ENCODE measurements at places on chromosomes 3 and 15. TPM values are rescaled to one million over a fixed set of nuclear protein-coding genes. Genes with fewer than 3 reads are reported as not detected.
A peak's percentile ranks its signal among the peaks of the same experiment; 100 is the strongest.

GRCh38 chr15:82641129-82641798, 5.9 kb downstream of the CPEB1 start:
- DNase-seq: no peak

DNA sequence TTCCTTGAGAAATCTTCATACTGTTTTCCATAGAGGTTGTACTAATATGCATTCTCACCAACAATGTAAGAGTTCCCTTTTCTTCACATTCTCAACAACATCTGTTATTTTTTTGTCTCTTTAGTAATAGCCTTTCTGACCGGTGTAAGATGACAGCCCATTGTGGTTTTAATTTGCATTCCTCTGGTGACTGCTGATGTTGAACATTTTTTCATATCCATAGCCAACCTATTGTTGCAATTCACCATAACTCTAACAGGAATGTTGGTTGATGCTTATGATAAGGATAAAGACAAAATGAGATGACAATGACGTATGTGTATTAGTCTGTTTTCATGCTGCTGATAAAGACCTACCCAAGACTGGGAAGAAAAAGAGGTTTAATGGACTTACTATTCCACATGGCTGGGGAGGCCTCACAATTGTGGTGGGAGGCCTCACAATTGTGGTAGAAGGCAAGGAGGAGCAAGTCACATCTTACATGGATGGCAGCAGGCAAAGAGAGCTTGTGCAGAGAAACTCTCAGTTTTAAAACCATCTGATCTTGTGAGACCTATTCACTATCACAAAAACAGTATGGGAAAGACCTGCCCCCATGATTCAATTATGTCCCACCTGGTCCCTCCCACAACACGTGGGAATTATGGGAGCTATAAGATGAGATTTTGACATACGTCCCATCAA, 37.6 kb upstream of the RHCG start:
- DNase-seq: no peak

DNA sequence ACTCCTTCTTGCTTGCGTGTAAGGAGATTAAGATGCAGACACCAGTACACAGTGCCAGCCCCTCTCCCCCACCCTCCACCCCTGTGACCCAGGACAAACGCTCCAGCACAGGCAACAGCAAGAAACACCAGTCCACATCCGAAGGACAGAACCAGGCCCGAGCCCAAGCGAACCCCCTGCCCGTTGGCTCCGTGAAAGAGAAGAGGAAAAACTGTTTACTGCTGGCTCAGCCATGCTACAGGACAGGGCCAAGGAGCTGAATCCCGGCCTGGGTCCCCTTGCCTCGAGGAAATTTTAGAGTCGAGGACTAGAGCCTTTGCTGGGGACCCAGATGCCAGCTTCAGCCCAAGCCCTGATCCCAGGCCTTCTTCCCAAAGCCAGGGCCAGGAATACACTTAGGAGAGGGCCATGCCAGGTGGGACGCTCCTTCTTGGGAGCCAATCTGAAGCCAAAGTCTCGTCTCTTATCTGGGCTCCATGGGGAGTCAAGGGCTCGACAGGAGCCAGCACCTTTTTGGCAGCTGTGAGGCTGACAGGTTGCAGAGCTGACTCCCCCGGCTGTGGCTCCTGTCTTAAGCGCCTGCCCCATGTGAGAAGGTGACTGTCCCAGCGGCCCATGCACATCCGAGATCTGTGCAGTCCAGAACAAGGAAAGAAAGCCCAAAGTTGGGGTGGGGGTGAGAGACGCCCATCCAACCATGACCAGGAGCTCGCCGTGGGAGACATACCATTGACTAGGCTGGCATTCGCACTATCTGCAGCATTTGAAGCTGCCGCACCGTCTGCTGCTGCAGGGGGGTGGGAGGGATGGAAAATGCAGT, 63.8 kb upstream of the SEC13 start:
- DNase-seq: no peak

GRCh38 chr3:171393032-171393744, 67.0 kb downstream of the TNIK start:
- peak; percentile 89 for DNase-seq

DNA sequence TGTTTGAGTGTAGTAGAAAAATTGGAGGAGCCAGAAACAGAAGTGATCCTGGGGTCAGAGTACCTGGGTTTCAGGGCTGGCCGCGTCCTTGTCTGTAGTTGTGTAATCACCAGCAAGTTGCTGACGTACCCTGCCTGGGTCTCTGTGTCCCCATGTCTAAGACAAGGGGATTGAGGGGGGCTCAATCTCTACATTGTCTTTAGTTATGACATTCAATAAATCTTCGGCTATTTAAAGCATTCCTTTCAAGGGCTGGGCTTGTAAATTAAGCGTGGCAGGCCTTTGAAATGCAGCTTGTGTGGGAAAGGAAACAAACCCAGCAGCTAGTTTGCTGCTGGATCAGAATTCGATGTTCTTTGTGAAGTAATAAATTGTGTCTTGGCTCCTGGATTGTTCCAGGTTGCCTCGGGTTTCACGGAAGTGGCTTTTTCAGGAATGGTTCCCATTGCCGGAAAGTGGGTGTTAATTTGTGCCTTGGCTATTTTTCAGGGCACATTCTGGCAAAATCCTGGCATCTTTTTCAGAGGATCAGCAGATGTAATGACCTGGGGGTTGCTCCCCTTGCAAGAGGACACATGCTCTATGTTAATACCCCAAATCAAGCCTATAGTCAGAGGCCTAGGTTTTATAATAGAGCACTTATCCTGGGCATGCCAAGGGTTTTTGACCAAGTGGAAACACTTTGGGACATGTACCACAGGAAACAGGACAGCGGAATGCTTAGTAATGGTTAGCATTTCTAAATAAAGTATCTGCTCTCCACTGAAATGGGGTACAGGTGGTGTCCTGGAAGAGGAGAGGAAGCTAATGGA, 294.8 kb upstream of the NR2E3 start:
- DNase-seq: no peak

DNA sequence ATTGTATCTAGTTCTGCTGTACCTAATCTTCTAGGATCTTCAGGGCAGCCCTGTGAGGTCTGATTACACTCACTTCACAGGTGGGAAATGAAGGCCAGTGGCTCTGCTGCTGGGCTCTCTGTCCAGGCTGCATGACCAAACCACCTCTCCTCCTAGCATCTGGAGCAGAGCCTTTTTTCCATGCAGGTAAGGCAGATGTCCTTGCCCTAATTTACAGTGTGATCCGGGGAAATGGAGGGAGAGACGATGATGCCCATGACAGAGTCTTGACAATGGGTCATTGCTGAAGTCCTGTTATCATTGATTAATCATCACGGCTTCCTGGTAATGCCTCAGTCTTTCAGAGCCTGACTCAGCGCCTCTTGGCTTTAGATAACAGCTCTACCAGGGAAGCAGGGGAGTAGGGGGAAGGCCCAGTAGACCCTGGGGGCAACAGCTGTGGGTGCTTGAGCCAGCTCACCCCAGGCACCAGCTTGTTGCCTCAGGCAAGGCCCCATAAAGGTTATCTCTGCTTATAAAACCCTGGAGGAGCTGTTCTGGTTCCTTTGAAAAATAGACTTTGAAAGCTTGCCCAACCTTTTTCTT, 153.4 kb downstream of the GABRG3 start:
- DNase-seq: peak; percentile 74

KNG1 gene
- not detected for total RNA-seq

- peak; percentile 95 for DNase-seq
Measured at GRCh38 chr3:59426821-59427565, 377.2 kb upstream of the CFAP20DC start.

- DNase-seq: no peak
Measured at GRCh38 chr15:45573961-45574629, 13.1 kb upstream of the BLOC1S6 start.

DNA sequence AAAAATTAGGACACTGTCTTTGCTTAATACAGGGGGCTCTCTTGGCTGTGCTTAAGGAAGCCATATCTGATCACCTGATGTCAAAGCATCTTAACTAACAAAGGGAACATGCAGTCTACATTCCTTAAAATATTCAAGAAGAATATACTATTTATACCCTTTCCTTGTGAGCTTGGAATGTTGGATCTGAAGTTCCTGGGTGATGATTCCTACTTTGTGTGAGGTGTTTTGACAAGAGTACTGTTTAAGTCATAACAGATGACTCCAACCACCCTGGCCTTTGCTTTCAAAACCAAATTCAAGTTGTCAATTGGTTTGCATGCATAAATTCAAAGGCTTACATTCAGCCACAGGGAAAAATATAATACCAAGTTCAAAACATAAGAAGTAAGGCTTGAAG, 862.7 kb upstream of the SEMA6D start:
- no peak for DNase-seq

GRCh38 chr3:133734305-133734704, 11.9 kb upstream of the TF start:
- DNase-seq: no peak

DNA sequence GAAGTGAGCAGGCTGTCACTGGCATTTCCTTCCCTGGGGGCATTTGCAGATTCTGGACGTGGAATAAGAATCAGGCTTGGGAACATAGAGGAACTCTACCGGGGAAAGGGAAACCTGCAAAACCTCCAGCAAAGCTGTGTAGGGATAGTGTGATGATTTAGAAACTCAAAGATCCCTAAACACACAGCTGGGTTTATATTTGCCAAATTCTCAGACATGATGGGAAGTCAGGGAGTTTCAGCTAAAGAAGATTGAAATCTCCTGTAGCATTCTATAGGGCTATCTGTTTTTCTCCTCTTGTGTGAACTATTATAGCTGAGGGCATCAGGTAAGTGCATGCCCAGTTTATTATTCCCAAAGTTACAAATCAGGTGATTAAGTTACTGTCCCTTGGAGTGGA, 9.2 kb upstream of the CLEC3B start:
- no peak for DNase-seq

AADAC gene
- total RNA-seq: 0.77 TPM

DNA sequence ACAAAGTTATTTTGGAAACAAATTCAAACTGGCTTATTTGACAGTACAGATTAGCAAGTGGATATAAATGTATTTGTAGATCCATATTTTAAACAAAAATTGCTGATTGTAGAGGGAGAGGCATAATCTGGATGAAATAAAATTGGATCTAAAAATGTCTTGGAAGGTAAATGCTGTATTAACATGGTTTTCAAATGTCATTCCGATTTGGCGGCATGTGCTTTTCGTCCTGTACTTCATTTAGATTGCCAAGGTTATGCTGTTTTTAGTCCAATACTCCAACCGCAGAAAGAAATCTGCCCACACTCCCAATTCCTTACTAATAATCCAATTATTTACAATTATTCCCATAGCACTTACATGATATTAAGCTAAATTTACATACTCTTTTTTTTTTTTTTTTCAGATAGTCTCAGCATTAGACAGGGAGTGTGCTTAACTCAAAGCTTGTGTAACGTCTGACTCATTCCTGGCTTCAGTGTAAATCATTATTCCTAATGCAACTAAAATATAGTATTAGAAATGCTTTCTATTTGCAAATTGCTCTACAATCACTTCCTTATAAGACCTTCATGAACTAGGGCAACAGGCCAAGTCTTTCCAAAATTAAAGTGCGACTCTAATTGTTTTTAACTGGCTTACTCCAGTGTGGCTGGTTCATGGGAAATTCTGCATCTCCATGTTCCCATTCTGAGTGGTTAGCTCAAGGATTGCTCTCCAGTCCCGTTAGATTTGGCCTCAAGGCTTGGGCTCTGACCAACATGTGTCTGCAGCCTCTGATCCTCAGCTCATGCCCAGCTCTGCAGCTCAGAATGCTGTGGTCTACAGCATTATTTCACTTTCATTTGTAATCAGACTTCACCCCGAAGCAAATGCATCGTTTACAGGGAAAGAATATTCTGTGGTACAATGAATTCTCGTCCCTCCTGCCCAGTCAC, 103.9 kb downstream of the FBN1 start:
- peak; percentile 84 for DNase-seq

DNA sequence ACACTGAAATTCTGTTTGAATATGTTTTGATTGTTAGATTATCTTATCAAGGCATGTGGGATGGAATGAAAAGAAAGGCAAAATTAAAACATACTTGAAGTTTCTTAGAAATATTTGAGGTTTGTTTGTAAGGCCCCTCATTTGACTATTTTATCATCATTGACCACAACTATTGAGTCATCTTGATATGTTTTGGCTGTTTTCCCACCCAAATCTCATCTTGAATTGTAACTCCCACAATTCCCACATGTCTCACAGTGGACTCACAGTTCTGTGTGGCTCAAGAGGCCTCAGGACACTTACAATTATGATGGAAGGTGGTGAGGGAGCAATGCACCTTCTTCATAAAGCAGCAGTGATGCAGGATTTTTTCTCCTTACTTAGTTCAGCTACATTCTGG, 917.1 kb downstream of the PLOD2 start:
- DNase-seq: peak; percentile 95

- DNase-seq: no peak
Measured at GRCh38 chr15:87478687-87479072, 777.9 kb downstream of the NTRK3 start.

MUC20 gene
- under 0.01 TPM for total RNA-seq

DNA sequence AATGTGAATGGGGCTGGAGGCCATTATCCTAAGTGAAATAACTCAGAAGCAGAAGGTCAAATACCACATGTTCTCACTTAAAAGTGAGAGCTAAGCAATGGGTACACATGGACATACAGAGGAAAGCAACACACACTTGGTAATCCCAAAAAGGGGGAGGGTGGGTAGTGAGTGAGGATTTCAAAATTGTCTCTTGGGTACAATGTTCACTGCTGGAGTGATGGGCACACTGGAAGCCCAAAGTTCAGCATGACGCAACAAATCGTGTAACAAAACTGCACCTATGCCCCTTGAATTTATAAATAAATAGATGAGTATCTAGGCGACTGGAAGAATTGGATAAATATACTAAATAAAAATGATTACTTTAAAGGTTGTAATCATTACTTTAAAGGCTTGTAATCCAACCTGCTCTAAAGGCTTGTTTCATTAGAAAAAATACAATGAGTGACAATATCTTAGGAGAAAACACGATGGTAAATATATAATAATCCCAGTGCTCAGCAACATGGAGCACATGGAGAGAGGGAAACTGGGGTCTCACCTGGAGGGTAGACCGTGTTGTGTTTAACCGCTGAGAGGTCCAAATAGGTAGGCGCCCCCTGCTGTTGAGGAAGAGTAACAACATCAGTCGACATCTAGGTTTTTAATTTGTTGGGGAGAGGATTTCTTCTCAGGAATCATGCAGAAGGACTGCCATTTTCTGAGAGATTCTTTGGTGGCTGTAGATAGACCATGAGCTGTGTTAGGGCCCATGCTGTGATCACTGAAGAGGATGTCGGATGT, 78.5 kb upstream of the ROBO1 start:
- no peak for DNase-seq

FMN1 gene
- total RNA-seq: 27.7 TPM

GRCh38 chr15:92393980-92394308, 263 bp downstream of the ST8SIA2 start:
- DNase-seq: no peak

Measured in fibroblast of lung (primary cell).